RPMI7951 (cell line): ENCODE measurements at places on chromosomes 7 and 10. TPM values are rescaled to one million over a fixed set of nuclear protein-coding genes. Genes with fewer than 3 reads are reported as not detected.
A peak's percentile ranks its signal among the peaks of the same experiment; 100 is the strongest.

GRCh38 chr7:8453535-8453934, 20.1 kb downstream of the NXPH1 start:
- no peak for DNase-seq

Gene DYDC2
- not detected in 2 replicates for total RNA-seq

GRCh38 chr10:14413523-14413922, 82.8 kb upstream of the FRMD4A start:
- no peak for DNase-seq

DNA sequence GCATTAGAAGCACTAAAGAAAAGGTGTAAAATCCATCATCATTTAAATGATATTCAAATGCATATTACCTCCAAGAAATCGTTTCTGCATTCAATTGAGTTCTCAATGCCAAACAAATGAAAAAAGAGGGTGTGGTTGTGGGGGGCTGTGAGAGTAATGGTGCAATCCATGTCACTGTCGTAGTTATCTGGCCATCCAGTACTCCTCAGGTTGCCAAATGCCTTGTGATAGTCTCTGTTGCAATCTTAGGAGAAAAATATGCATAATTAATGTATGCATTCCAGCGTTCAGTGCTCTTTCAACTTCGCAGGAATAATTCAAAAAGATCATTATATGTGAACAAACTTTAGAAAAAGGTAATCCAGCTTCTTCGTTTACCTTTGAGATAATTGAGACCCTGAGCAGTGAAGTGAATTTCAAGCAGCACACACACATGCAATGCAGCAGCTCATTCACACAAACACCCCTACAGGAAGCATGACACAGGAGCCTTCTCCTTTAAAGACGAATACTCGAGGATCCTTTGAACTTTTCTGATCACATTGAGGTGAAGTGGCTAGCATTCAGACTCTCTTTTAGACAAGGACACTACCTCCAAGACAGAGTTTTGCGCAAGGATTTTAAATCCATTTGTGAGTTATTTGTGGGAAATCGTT, 73.4 kb downstream of the OR13A1 start:
- DNase-seq: no peak

Gene SLC29A4
- total RNA-seq: 0.78 and 1.4 TPM in 2 replicates

- DNase-seq: no peak
Observed at GRCh38 chr10:78406648-78407008, 373.0 kb downstream of the RPS24 start.

GRCh38 chr7:159117366-159118196, 27.1 kb downstream of the VIPR2 start:
- DNase-seq: no peak

GRCh38 chr10:112287844-112288243, 4.6 kb downstream of the TECTB start:
- DNase-seq: no peak

GRCh38 chr7:106625678-106626301, 35.2 kb downstream of the CCDC71L start:
- no peak for DNase-seq

GRCh38 chr10:103969857-103970627, 3.1 kb downstream of the SLK start:
- DNase-seq: no peak

Gene SNCG
- total RNA-seq: 0.59 and 1.6 TPM in 2 replicates

GRCh38 chr10:86290933-86291615, 75.5 kb downstream of the GRID1 start:
- no peak for DNase-seq

Gene RPEL1
- 0.10 and 0.12 TPM in 2 replicates for total RNA-seq

GRCh38 chr10:30386801-30387588, 37.9 kb upstream of the MTPAP start:
- DNase-seq: peak; percentile 46

DNA sequence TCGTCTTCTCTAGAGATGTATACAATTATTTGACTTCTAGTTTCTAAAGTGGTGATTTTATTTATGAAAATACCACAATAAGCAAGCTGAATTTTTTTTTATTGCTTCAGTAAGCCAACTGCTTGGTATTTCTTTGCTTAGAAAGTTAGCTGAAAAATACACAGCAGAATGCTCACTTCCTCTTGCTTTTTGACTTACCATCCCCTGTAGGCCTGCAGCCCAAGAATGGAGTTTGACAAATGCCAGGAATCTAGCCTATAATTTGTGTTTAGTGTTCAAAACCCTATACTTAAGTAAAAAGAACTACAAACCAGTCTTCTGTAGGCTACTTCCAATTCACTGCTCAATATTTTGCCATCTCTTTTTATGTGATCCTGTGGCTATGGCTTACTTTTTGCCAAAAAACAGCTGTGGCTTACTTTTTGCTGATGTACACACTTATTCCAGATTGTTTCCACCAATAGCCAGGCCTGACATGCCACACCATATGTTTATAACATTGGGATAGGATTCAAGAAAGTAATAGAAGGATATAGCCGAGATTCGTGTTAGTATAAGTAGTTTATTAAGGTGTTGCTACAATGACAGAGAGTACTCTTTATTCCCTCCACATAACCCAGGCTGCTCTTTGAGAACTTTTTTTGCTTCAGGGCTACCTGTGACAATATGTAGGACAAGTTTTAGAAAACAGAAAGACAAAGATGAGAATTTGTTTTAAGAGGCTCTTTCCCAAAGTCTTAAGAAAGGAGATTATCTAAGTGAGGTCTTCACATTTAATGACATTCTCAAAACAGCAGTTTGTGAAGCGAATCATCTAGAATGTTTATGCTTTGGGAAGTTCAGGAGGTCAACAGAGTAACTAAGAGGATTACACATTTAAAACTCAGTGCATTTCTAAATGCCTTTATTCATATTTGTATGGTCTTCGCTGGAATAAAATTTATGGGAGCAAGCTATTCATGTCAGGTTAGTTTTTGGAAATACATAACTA, 263.9 kb upstream of the FZD1 start:
- no peak for DNase-seq

Gene ADCYAP1R1
- total RNA-seq: 0.10 TPM in 1 of 2 replicates, not detected in the other

Gene PNLIPRP1
- total RNA-seq: not detected in 2 replicates

DNA sequence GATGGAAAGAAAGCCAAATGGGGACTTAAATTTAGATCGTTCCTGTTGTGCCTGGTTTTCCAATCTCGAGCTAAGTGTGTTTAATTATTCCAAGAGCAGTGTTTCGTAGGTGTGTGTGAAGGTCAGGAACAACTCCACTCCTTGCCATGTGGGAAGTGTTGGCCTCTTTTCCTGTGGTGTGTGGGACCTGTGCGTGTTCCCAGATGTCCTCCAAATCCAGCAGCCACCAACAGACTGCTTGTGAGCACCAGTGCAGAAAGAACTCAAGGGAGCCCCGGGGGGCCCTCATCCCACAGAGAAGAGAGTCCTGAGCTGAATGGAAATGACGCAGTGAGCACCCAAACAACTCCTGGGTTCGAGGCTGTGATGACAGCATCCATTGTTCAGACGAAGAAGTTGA, 227.7 kb downstream of the TMEM178B start:
- DNase-seq: no peak

Gene BHLHA15
- total RNA-seq: 0.36 TPM in 1 of 2 replicates, not detected in the other

GRCh38 chr7:69129524-69129923, 468.8 kb upstream of the AUTS2 start:
- DNase-seq: no peak

Gene CPA5
- 0.12 and 0.20 TPM in 2 replicates for total RNA-seq

- peak; percentile 68 for DNase-seq
Observed at GRCh38 chr10:69413221-69413865, 3.4 kb downstream of the TACR2 start.

- DNase-seq: no peak
Observed at GRCh38 chr10:33176688-33177087, 157.8 kb downstream of the NRP1 start.

- DNase-seq: no peak
Observed at GRCh38 chr7:8114175-8114574, 145.6 kb downstream of the GLCCI1 start.

Gene MYPN
- total RNA-seq: 1.4 and 1.8 TPM in 2 replicates

DNA sequence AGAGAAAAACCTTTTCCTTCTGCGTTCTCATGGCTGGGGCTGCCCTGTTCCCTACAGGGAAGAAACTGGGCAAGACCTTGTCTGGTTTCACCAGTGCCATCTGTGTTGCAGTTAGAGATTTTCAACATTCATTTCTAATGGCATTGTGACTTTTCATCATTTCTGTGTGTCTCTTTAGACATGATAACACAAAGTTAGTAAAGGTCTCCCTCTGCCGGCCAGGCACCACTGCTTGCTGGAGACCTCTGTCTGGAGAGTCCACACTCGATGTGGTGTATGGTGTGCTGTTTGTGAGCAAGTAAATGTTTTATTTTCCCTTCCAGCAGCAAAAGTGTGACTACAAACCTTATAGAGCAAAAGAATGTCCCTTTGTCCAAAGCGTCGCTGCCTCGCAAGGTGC, 213.5 kb downstream of the PAXIP1 start:
- peak; percentile 73 for DNase-seq

- no peak for DNase-seq
Observed at GRCh38 chr7:90777465-90777864, 181.3 kb downstream of the CDK14 start.

DNA sequence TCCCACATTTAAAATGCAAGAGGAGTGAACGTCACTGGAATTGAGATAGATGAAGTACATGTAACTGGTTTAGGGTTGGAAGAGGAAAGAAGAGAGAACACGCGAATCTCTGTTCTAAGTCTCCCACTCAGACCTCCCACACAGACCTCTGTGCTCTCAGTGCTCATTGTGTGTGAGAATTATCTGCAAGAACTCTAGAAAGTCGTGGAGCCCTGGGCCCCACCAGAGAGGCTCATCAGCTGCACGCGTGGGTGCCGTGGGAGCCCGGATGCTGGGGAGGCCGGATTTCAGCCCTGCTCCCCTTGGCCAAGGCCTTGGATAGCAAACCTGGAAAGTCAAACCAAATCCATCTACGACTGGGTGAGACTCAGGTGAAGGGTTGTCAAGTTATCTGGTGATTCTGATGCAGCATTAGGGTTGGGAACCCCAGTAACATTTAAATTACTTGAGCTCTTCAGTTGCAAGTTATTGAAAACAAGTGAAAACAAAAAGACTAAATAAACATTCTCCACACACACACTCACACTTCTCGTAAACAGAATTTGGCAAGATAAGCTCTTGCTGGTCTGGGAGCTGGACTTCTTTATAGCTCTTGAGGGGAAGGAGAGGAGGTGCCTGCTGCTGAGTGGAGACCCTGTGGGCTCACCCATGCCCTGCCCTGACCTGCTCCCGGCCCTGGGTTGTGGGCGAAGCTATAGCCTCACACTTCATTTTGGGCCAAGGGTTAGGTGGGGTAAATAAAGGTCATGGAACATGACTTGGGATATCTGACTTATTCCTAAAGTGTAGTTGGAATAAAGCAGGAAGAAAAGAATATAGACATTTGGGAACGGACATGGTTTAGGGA, 250.3 kb downstream of the ADARB2 start:
- no peak for DNase-seq

- DNase-seq: no peak
Observed at GRCh38 chr7:5212633-5213285, 22.7 kb downstream of the WIPI2 start.

DNA sequence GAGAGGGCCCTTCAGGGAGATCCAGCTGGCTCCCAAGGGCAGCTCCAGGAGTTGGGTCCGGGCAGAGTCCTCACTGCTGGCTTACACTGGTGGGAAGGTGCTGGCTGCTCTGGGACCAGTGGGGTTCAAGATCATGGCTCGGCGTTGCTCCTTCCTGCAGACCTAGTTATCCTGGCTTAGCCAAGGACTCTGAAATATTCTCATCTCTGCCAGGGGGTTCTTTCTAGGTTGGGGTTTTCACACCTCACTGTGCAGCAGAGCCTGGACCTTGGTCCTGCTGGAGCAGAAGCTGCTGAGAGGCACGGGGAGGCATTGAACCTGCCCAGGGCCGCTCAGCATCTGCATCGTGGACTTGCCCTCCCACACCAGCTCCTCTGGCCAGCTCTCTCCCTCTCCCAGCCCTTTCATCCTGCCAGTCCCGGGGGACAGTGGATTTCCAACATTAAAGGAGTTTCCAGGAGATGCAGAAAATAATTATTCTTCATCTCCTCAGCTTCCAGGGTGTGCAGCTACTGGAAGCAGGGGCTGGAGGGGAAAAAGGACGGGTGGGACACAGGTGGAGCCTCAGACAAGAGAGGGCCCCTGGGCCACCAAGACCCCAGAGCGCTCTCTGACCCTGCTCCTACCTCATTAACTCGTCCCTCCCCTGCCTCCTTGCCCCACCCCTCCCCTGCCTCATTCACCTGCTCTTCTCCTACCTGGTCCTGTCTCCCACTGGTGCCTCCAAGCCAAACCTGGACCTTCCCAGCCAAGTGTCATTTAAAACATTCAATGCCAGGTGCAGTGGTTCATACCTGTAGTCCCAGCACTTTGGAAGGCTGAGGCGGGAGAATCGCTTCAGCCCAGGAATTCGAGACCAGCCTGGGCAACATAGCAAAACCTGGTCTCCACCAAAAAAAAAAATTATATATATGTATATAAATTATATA, 42.5 kb downstream of the JAKMIP3 start:
- DNase-seq: no peak

- DNase-seq: peak; percentile 59
Observed at GRCh38 chr10:95242581-95243317, 48.1 kb downstream of the PDLIM1 start.

- no peak for DNase-seq
Observed at GRCh38 chr10:49287689-49288340, 11.2 kb upstream of the C10orf71 start.

DNA sequence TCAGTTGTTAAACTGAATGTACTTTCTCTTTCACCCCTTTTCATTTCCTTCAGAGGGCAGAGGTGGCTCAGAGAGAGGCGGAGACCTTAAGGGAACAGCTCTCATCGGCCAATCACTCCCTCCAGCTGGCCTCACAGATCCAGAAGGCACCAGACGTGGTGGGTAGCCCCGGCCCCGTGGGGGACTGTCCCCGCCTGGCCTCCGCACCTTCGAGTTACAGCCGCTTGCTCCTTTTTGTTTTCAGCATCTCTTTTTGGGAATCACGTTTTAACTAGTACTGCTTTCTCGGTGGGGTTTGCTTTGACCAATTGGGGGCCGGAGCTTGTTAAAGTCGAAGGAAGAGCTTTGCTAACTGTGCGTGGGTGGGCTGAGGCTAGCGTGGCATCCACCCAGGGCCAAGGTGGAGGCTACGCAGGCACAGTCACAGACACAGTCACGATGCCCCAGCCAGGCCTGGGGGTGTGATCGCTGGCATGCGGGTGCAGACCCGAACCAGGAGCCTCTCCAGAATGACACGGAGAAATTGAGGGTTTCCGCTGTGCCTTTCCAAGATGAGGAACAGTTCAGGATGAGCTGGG, 116.2 kb upstream of the SH2B2 start:
- peak; percentile 17 for DNase-seq

Gene SSC4D
- total RNA-seq: 0.10 and 0.60 TPM in 2 replicates

- DNase-seq: no peak
Observed at GRCh38 chr10:100318207-100318606, 11.8 kb downstream of the PKD2L1 start.

Gene CUBN
- total RNA-seq: 0.98 and 2.9 TPM in 2 replicates

DNA sequence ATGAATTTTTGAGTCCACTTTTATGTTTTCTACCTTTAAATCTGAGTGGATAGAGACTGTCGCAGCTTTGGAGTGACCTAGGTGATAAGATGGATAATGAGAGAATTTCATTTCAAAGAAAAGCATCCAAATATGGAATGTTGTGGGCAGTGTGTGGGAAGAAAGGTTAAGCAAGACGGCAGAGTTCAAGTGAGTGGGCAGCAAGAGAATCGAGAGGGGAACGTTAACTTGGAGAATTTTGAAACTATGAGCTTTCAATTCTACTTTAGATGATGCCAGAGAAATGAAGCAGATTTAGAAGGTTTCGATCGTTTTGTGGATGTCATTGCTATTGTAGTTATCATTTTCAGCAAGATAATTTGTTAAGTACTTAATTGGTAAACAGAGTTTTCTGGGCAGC, 73.0 kb downstream of the XRCC2 start:
- DNase-seq: no peak
